ENCODE measurements at places on chromosomes 1 and 21. TPM values are rescaled to one million over a fixed set of nuclear protein-coding genes. Genes with fewer than 3 reads are reported as not detected.

The TNFSF4 gene
- 0.40 TPM for total RNA-seq

The CRP gene
- total RNA-seq: not detected

The OR2AK2 gene
- not detected for total RNA-seq

The PCP4 gene
- 5.5 TPM for total RNA-seq

The ENAH gene
- 90.1 TPM for total RNA-seq

The FHAD1 gene
- not detected for total RNA-seq

The ALPL gene
- total RNA-seq: 13.1 TPM

The RAB25 gene
- total RNA-seq: not detected

Data from left ventricle myocardium superior (tissue), 1 donor.